ENCODE measurements at places on chromosomes 13 and 19.

- H3K27me3 ChIP-seq, result no peaks in the 10 kb centered on the region
- no peak overlapping the region for H3K27ac ChIP-seq
- DNase-seq, result no peak
- peaks cover 2% of the 10 kb centered on the region for H3K4me1 ChIP-seq
- H3K4me3 ChIP-seq, result no peak overlapping the region
Measured at GRCh38 chr13:103395139-103395538, 328.9 kb upstream of the SLC10A2 start.

DNA sequence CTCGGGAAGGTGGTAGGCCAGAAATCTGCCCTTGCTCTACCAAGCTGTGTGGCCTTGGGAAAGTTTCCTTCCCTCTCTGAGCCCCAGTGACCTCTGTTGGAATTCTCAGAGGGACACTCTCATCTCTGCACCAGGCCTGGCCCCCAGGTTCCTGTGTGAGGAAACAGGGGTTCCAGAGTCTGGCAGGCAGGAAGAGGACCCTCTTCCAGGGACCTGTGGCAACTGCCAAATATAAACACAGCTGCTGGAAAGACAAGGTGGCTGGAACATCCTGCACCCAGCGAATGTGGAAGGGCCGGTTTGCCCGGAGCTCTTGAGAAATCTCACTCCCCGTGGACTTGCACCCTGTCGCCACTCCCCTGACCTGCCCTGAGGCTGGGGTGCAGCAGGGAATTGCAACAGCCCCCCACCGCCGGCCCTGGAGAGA lies 52.8 kb downstream of the GADD45B start:
- no peaks in the 10 kb centered on the region for H3K27me3 ChIP-seq
- no peak overlapping the region for H3K4me3 ChIP-seq
- no peak overlapping the region for H3K27ac ChIP-seq
- no peaks in the 10 kb centered on the region for H3K36me3 ChIP-seq
- DNase-seq, result no peak

DNA sequence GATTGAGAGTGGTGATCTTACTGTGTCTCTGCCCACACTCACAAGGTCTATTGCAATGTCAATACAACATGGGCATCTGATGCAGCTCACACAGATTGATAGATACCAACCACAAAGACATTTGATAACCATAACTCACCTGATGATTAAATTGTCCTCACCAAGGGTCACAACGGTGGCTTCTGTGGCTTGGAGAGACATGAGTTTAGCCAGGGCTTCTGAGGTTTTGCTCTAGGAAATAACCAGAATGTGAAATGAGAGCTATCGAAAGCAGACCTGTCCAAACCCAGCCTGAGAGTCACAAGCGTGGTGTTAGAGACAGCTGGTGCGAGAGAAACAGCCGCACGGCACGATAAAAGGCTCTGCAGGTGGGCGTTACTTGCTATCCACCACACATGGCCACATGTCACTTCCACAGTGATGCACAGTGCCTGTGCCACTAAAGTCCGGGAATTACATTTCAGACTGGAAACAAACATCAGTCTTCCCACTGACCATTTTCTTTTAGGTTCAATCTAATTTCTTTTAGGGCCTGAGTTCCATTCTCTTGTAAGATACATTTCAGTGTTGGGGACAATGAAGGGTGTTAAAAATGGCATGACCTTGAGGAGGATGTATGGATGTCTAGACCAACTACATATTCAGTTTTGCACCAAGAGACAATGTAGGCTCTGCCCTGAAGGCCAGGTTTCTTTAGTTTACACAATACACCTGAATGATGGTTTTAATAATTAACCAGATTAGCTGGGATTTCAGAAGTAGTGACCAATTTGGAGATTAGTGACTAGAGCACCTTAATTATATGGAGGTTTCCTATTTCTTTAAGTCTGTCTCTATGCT lies 53.7 kb downstream of the ATP7B start:
- H3K27ac ChIP-seq, result no peak overlapping the region
- H3K27me3 ChIP-seq, result no peaks in the 10 kb centered on the region
- H3K4me3 ChIP-seq, result no peak overlapping the region
- no peaks in the 10 kb centered on the region for H3K36me3 ChIP-seq

- no peak within 1 kb of the TSS for H3K27ac ChIP-seq
- peaks cover 15% of the 10 kb centered on the region for H3K36me3 ChIP-seq
- peaks cover 3% of the 10 kb centered on the region for H3K4me1 ChIP-seq
- DNase-seq, result no peak
- H3K27me3 ChIP-seq, result no peaks in the 10 kb centered on the region
- H3K4me3 ChIP-seq, result peak within 1 kb of the TSS; percentile 67
Measured at GRCh38 chr19:49362048-49362928, at the start of gene TEAD2. TSS of gene TEAD2 (minus strand) at chr19:49362416. CDS start at chr19:49360075, 2,341 bp downstream.

Data from iPS DF 6.9 (cell line).